CD8-positive, alpha-beta memory T cell (primary cell): ENCODE measurements at places on chromosomes 2 and 18. TPM values are rescaled to one million over a fixed set of nuclear protein-coding genes. Genes with fewer than 3 reads are reported as not detected.

DNA sequence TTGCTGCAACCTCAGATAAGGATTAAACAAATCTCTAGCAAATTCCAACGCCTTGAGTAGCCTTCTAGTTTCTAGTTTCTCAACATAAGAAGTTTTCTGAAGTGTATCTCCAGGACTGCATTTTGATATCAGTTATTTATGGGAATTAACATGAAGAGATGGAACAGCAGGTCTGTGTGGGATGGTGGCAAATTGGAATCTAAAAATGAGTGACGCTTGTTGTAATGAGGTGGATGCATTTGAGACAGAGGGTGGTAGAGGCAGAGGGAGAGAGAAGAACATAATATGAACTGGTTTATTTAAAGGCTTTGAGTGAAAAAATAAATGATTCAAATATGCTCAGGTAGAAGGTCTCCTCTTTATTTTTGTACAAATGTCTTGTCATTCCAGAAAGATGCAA lies 446.8 kb upstream of the GCFC2 start:
- no peak for DNase-seq

GRCh38 chr2:137937246-137937645 lies 27.0 kb upstream of the HNMT start:
- DNase-seq = no peak

GRCh38 chr2:193199322-193199721 lies 1004.6 kb upstream of the TMEFF2 start:
- no peak for DNase-seq

DNA sequence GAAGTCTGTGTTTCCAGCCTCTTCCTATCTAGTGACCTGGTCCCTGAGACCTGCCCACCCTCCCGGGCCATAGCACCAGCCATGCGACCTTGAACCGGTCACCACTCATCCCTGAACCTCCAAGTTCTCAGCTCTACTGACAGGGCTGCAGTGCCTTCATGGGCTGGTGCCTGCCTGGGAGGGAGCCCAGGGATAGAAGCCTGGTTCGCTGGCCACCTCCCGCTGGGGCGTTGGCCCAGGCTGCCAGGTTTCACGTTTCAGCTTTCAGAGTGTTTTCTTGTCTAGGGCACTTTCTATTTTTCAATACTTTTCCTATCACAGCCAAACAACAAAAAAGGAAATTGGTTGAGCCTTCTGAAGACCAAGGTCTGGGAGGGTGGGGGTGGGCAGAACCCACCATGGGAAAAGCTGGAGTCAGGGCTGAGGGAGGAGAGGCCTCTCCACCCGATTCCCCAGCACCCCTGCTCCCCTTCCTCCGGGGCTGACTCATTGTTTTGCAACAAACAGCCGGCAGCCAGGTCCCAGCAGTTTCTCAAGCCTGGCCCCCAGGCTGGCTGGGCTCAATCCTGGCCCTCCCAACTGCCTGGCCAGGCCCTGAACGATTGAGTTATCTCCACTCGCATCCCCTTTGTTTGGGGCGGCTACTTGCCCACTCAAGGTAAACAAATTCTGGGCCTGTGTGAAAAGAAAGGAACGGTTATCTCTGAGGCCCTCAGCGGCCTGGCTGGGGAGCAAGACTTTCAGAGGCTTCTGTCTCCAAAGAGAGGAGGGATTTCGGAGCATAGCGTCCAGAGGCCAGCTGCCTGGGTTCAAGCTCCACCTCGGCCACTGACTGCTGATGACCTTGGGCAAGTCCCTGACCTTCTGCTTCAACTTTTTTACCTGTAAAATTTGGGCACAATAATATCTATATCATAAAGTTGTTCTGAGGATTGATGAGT lies 47.5 kb downstream of the ZFP36L2 start:
- no peak for DNase-seq

DNA sequence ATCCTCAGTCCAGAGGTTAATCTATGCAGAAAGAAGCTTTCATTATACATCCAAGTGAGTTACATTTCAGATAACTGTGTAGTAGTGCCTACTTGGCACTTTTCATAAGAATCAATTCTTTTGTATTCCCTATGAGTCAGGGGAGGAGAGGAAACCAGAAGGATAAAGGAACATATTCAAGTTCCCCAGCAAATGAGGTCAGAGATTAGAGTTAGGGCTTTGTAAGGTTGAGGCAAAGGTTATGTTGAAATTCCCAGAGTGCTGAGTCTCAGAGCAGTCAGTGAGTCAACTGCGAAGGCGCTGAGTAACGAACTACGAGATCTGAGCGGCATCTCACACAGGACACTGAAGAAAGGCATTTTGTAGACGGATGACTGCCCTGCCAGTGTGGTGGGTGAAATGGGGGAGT lies 25.1 kb upstream of the ME2 start:
- DNase-seq = no peak

DNA sequence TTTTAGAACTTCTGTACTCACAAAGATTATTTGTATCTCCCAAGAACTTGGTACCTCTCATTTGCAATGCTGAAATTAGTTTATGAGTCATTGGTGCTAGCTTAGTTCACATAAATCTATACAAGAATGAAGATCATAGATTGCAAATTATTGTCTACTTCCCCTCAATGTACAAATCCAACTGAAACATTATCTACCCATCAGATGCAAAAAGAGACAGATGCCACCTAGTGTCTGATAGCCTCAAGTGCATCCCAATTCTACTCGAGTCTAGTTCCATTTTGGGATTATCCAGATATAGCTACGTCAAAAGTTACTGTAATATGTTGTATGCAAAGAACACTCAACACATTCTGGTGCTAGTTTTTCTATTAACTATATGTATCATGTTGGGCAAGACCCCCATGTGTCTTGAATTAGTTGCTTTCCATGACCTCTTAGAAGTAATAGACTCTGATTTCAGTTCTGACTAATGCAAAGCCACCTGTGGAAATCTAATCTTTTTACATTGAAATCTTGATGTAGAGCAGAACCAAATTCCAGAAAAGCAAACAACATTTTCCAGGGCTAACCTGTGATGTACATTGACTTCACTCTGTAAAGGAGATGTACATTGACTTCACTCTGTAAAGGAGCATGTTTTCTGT lies 210.0 kb downstream of the RBM43 start:
- DNase-seq = peak; percentile 25

- no peak for DNase-seq
These were observed 145.7 kb upstream of the CDH19 start for GRCh38 chr18:66749481-66750035.

GRCh38 chr2:30165050-30165520 lies 18.3 kb downstream of the YPEL5 start:
- no peak for DNase-seq

DNA sequence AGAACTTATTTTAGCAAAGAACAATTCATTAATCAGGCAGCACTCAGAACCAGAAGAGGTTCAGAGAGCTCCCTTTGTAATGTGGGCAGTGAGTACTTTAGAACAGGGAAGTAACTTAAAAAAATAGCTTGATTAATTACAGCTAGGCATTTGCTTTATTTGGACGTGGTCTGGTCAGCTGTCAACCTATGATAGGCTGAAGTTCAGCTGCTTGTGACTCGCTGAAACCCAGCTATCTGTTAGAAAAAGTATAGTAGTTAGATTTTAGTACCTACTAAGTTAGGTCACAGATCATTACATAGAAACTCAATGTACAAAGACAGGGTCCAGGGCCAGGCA lies 40.0 kb downstream of the PKDCC start:
- no peak for DNase-seq

- DNase-seq = no peak
These were observed 200.7 kb downstream of the RAD51AP2 start for GRCh38 chr2:17317439-17317976.

GRCh38 chr18:111306-112014 lies 46.9 kb upstream of the USP14 start:
- peak; percentile 76 for DNase-seq

DNA sequence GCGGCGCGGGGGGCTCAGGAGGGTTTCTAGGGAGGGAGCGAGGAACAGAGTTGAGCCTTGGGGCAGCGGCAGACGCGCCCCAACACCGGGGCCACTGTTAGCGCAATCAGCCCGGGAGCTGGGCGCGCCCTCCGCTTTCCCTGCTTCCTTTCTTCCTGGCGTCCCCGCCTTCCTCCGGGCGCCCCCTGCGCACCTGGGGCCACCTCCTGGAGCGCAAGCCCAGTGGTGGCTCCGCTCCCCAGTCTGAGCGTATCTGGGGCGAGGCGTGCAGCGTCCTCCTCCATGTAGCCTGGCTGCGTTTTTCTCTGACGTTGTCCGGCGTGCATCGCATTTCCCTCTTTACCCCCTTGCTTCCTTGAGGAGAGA lies 5.2 kb downstream of the PROC start:
- no peak for DNase-seq

DNA sequence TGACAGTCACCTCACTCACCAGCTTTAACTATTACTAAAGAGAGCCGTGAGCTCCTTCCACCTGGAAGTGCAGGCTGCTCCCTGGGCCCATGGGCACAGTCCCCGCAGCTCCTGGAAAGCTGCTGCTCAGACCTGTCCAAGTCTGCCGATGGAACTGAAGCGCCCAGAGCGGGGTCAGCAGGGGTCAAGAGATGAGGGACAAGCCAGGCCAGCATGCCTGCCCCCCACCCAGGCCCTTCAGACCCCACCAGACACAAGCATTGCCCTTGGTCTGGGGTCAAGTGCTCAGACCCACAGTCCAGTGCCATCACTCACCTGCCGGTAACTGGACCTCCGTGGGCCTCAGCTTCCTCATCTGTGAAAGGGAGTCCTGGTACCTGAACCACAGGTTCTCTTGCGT lies 59.9 kb downstream of the BIN1 start:
- DNase-seq = no peak

DNA sequence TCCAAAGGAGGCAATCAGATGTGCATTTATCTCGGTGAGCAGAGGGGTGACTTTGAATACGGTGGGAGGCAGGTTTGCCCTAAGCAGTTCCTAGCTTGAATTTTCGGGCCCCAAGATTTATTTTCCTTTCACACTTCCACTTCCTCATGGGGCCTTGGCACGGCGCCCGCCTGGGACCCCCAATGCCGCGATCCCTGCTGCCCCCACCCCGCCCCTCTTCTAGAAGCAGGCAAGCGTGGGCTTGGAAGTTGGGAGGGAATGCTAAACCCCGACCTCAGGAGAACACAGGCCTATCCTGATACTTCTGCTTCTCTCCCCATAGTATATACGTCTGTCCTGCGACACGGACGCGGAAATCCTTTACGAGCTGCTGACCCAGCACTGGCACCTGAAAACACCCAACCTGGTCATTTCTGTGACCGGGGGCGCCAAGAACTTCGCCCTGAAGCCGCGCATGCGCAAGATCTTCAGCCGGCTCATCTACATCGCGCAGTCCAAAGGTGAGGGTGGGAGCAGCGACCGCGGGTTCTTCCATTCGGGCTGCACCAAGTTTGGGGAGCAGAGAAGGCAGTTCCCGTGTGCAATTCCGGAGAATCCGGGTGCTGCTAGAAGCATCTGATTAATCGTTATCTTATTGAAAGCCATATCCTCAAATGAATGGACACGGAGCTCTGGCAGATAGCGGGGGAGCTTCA lies 21.6 kb downstream of the TRPM8 start:
- no peak for DNase-seq

Gene SCTR
- not detected for total RNA-seq

Gene KCNJ3
- total RNA-seq = not detected

Gene NAT8
- total RNA-seq = not detected

Gene DNAJC27
- total RNA-seq = 4.7 TPM

Gene GNAL
- 0.38 TPM for total RNA-seq

Gene ATF2
- total RNA-seq = 51.0 TPM
